WERI-Rb-1 (cell line): ENCODE measurements at places on chromosomes 5 and 9.

GRCh38 chr5:76401801-76402250 lies 1.3 kb upstream of the IQGAP2 start:
- DNase-seq = no peak

DNA sequence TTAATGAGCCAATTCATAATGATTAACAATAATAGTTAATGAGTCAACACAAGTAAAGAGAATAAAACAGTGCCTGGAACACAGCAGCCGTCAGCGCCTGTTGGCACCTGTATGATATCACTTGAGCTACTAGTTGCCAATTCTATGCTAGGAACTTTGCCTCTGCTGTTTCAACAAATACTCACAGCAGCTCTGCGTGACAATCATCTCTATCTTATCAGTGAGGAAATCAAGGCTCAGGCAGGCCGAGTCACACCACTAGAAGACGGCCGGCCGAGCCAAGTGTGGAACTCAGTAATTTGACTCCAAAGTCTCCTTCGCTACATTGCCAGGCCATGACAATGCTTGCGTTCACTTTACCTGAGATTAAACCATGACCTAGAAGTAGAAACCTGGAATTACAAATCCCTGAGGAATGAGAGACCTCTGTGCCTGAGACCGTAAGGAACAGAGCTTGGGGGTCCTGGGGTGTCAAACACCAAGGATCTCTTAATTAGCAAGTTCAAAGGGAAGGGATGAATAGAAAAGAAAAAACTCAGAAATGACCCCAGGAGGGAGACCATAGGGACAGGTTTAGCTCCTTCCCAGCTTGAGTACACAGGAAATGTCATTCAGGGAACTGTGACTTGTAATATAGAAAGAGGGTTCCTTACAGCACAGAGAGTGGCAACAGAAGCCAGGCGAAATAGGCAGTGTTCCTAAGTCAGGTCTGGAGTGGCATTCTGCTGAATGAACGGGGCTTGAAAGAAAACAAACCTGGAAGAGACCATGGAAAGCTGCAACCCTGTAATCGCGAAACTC lies 109.1 kb downstream of the SUSD1 start:
- DNase-seq = no peak

DNA sequence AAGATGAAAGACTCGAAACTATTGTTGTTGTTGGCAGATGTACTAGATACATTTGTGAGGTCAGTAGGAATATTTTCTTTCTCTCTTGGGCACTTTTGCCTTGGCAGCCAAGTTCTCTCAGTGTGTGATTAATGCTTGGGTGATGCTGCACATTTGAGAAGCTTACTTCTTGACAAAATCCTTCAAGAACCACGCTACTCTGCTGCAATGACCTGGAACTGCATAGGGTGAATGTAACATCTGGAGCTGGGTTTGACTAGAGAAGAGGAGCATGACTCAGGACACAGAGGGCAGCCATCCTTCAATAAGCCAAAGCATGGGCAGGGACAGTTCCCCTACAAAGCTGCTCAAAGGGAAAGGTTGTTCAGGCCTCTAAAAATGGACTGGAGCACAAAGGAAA lies 75.5 kb upstream of the PUM3 start:
- no peak for DNase-seq

GRCh38 chr9:98078895-98079294 lies 22.4 kb downstream of the NANS start:
- DNase-seq = no peak

DNA sequence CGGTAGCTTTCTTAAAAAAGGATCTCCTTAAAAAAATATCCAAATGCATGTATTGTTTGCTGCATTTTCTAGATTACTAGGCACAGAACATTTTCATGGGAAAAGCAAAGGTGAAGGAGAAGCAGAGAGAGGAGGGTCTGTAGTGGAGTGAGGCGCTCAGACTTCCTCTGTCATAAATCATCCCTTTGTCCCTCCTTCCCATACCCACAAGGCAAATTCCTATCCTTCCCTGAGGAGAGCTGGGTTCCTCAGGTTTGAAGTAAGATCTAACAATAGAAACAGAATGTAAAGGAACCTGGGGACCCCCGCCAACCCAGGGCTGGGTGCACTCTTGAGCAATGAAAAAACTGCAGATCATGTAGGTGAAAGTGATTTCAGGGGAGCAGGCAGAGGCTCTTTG lies 149.2 kb upstream of the ANKH start:
- DNase-seq = no peak

DNA sequence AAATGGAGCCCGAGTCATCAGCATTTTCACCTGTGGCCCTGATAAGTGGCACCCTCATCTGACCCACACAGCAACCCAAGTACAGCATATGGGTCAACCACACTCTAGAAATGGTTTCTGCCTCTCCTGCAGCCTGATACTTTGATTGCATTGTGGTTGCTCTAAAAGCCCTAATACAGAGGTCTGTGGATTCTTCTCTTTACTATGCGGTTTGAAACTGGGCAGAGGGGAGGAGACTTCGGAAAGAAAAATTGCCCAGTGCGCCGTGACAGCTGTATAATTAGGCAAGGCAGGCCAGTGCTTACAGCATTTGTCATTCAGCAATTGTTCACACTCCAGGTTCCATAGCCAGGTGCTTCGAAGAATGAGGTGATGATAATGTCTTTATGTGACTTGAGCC lies 361.0 kb downstream of the NFIB start:
- no peak for DNase-seq

DNA sequence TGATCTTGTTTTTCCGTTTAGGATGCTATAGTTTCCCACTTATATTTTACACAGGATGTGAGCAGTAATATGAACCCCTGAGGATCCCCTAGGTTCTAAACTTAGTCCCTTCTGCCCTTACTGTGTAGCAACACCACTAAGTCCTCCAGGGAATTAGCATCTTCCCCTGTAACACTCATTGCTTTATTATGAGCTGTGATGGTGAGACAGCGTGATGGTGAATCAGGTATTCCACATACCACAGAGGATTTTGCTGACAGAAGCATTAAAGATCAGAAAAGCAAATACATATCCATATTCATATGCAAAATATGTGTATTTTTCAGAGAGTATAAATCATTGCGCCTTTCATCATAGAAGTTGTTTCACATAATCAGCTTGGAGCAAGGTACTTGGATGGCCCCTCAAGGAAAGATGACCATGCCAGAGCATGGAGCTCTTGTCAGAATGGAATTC lies 317.0 kb downstream of the ICE1 start:
- DNase-seq = no peak

GRCh38 chr5:109692852-109693251 lies 3.1 kb downstream of the MAN2A1 start:
- peak; percentile 14 for DNase-seq
